ENCODE measurements at places on chromosomes 16 and 17.

DNA sequence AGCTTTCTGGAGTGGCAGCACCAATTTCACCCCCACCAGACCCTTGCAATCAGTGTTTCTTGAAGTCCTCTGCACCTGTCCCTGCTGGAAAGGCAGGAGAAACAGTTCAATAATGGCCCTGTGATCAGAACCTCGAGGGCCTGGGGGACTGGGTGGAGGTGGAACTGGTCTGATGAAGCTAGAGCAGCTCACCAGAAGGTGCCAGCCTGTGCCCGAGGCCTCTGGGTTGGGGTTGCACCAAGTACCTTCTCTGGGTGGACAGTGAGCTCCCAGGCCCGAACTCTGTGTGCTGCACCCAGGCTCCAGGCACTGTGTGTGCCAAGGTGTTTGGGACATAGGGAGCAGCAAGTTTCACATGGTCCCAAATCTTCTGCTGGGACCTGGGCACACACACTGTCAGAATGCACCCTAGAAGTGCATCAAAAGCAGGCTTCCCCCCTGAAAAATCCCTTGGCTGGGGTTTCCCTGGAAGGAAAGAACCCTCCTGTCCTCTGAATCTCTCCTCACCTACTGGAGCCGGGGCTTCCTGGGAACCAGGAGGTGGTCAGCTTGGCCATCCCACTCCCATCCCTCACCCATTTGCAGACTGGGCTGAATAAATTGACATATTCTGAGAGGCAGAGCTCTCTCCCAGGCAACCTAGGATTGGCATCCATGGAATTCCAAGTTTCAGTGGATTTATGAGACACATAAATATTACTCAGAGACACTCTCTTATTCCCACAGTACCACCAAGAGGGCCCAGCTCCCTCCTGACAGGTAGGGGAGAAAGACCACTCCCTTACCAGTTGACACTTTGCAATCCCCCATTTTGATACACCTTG lies 17.4 kb downstream of the CD300LG start:
- DNase-seq = no peak

DNA sequence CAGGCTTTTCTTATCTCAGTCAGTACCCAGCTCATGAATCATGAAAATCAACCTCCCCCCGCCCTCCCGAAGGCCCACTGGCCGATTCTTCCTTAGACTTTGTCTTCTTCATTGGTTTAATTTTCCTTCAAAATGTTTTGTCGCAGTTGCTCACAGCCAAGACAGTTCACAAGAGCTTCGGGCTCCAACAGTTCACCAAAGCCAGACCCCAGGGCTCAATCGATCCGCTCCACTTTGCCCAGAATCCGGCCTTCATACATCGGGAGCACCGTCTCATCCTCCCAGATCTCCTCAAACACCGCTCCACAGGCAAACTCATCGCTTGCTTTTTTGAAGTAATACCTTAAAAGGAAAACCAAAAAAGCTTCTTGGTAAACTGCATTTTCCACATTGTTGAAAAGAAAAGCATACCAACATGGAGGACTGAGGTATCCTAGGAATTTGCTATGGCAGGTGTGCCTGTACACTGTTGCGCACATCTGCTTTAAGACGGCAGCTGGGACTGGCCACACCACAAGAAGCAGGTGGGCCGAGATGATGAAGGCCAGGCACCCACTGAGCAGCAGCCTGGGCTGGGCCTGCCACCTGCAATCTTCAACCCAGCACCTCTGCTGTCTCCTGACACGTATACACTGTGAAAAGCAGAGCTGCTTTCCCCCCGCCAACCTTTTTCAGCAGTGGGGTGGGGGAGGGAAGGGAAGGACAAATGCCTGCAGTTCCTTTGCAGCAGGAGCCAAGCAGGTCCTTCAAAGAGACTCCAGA lies 31.5 kb downstream of the AXIN2 start:
- DNase-seq = no peak

DNA sequence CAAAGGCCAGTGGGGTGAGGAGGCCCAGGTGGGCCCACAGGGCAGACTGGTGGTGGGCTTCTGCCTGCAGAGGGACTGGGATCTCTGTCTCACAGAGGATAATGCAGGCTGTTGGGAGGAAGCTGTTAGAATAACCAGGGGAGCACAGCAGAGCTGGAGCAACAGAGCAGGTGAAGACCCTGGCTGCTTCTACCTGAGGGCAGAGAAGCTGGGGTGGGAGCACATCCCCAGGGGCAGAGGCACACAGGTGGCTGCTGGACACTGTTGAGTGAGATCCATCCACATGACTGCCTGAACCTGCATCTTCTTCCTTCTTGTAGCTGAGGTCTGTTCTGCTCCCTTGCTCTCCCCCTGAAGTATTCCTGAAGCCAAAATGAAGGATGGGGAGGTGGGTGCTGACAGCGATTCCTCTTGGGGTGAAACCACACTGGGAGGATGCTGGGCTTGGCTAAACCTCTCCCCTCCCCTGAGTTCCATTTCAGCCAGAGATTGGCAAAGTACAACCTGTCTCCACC lies 1725.0 kb downstream of the TP53TG3F start:
- DNase-seq = no peak

DNA sequence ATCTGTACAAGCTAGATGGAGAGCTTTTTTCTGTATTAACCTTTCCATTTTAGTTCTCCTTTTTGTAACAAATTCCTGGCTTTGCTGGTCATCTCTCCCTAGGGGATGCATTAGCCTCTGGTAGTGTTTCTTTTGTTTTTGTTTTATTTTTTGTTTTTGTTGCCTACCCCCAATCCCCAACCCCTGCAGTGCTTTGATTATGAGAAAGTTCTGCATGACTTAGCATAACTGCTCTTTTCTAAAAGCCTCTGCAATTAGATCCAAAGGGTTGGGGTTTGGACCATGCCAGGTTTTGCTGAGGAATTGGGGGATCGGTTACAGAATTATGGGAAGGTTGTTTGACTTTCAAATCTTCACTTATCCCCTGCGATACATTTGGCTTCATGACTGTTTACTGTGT lies 98.2 kb downstream of the ADAMTS18 start:
- DNase-seq = no peak

GRCh38 chr17:77488531-77489238 lies 347.9 kb downstream of the SEC14L1 start:
- no peak for DNase-seq

DNA sequence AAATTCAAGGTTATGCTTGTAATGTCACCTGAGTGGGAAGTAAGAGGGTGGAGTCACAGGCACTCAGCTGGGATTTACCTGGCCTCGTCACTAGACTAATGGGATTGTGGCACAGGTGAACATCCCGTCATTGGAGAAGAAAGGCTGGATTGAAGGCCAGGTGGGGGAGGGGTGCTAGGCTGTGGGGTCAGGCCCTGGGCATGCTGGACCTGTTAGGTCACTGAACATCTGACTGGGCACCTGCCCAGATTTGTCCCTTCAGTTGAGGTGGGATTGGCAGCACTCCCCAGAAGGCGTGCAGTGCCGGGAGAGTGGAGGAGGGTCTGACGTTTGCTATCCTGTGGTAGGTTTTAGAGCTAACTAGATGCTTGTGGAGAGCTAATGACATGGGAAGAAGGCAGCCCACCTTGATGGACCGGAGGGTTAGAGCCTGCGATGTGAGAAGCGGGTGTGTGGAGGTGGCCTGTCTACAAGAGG lies 161.5 kb upstream of the ZNF267 start:
- no peak for DNase-seq
